ENCODE measurements at places on chromosomes 5 and 9.

- no peak for DNase-seq
These were observed 47.3 kb downstream of the JADE2 start for GRCh38 chr5:134572811-134573210.

DNA sequence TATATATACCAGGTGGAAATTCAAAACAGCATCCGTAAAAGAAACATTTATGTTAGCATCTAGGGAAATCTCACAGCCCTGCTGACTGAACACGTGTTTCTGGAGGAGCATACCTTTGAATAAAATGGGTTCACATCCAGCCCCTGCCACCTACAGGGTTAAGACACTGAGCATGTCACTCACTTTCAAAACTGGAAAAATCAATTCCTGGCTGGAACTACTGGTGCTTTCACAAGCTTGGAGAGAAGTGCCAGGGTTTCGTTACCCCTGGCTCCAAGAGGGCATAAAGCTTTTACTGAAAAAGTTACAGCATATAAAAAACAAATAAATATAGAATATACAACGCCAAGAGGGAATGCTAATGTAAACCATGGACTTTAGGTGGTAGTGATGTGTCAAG is 48.0 kb downstream of the SERINC5 start:
- no peak for DNase-seq

- DNase-seq: no peak
These were observed 30.2 kb upstream of the SMIM23 start for GRCh38 chr5:171755354-171755821.

- DNase-seq: no peak
These were observed 344.6 kb downstream of the OSTF1 start for GRCh38 chr9:75432888-75433287.

DNA sequence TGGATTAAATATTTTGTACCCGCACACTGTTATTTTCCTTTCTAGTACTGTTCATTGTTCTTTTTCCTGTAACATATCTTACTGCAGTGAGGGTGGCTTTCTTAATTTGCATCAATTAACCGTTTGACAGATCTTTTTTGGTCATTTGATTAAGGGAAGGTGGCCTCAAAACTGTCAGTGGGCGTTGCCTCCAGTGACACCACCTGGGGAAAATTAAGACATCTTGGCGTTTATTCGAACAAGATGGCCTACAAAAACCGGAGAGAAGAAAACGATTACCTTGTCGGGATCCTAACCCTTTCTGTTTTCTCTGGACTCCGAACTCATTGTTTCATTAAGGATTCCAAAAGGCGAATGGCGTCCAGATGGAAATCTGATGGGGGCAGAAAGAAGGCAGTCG is 2.0 kb downstream of the BASP1 start:
- DNase-seq: no peak

- DNase-seq: no peak
These were observed 85.6 kb downstream of the SLC28A3 start for GRCh38 chr9:84254972-84255371.

- DNase-seq: no peak
These were observed 50.1 kb upstream of the RETREG1 start for GRCh38 chr5:16666883-16667398.

GRCh38 chr9:94911986-94912635 is 185.6 kb downstream of the AOPEP start:
- DNase-seq: no peak

GRCh38 chr9:93260263-93261066 is 76.5 kb downstream of the WNK2 start:
- no peak for DNase-seq

GRCh38 chr5:173714551-173715428 is 98.3 kb upstream of the BOD1 start:
- DNase-seq: no peak

GRCh38 chr5:171676286-171676944 is 109.2 kb upstream of the SMIM23 start:
- DNase-seq: no peak

- DNase-seq: no peak
These were observed 1.0 kb upstream of the F2R start for GRCh38 chr5:76714751-76715485.

GRCh38 chr5:31995714-31996113 is 178.4 kb downstream of the GOLPH3 start:
- no peak for DNase-seq

GRCh38 chr9:12813960-12814876 is 39.4 kb downstream of the LURAP1L start:
- DNase-seq: no peak

- no peak for DNase-seq
These were observed 297.7 kb downstream of the IRX2 start for GRCh38 chr5:2453781-2454180.

- DNase-seq: no peak
These were observed 96.1 kb upstream of the DNAH5 start for GRCh38 chr5:14040542-14040941.

GRCh38 chr9:6827439-6828145 is 69.8 kb downstream of the KDM4C start:
- no peak for DNase-seq

DNA sequence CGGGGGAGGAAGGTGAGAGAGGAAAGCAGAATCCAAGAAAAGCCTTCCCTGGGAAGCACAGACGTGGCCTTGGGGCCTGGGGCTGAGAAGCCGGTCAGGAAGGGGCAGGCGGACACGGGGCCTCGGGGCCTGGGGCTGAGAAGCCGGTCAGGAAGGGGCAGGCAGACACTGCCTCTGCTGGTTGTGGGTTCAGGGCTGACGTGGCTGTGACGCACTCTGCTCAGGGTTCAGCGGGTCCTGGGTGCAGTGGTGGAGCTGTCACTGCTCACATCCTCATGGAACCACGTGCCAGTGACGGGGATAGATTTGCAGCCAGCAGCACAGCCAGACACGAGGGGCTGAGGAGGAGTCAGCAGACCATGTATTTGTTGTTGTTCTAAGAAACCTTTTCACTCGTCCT is 12.8 kb downstream of the PAEP start:
- DNase-seq: no peak

DNA sequence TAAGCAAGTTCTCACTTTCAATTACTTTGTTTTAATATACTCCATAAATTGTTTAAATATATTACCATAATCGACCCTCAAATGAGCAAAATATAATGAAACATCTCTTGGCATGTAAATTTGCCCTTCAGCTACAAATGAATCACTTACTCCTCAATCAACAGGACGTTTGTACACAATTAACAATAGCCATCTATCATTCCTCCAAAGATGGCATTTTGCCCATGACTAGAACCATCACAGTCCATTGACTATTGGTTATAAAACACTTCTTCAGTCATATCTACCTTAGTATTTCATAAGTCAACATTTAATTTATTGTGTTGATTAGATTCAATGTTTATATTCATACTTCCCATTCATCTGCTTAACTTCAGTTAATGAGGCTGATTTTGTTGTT is 127.2 kb downstream of the CTNND2 start:
- no peak for DNase-seq

GRCh38 chr5:82832445-82832844 is 244.7 kb downstream of the TMEM167A start:
- no peak for DNase-seq

DNA sequence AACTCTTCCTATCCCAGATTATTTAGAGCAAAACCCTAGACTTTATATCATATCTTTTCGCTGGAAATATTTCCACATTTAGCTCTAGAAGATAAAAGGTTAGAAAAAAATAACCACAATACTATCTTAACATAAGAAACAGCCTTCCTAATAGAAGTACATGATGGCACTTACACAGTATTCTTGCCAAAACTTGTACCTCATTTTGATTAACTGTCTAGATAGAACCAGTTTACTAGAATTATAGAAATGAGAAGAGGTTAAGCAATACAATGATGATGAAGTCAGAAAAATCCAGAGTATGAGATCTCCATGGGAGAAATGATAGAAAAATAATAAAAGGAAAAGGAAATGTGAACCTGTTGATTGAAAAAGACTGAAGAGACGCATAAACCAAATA is 63.1 kb downstream of the SLC12A2 start:
- DNase-seq: no peak

Measured in T-helper 2 cell (primary cell).